ENCODE measurements at places on chromosomes 7 and 10.

DNA sequence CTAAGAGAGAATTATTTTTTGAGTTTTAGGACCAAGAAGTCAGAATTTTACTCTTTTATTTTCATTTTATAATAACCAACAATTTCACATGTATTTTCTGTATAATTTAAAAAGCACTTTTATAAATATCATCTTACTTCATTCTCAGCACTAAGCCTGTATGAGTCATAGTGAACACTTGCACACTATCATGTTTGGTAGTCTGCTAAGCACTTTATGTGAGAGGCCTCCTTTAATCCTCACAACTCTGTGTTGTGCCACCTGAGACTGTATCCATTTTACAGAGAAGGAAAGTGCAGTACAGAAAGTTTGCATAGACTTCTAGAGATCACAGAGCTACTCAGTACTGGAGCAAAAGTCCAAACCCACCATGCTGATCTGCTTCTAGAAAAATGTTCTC lies 939.6 kb downstream of the NRG3 start:
- DNase-seq, result no peak

DNA sequence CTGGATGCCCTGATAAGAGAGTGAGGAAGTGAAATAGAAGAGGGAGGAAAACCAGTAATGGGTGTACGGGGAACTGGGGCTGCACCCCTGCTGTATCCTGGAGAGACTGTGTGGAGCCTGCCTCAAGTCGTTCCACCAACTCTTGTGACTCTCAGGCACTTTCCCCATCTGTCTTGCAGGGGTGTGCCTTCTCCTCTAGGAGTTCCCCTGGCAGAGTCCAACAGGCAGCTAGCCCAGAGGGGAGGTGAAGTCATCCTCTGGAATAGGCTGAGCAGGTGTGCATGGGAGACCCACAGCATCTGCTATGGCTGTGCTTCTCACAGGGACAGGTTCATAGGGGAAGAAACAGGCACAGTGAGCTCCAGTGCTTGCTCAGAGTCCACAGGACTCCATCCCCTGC lies 46.8 kb downstream of the WIPF3 start:
- DNase-seq, result no peak

DNA sequence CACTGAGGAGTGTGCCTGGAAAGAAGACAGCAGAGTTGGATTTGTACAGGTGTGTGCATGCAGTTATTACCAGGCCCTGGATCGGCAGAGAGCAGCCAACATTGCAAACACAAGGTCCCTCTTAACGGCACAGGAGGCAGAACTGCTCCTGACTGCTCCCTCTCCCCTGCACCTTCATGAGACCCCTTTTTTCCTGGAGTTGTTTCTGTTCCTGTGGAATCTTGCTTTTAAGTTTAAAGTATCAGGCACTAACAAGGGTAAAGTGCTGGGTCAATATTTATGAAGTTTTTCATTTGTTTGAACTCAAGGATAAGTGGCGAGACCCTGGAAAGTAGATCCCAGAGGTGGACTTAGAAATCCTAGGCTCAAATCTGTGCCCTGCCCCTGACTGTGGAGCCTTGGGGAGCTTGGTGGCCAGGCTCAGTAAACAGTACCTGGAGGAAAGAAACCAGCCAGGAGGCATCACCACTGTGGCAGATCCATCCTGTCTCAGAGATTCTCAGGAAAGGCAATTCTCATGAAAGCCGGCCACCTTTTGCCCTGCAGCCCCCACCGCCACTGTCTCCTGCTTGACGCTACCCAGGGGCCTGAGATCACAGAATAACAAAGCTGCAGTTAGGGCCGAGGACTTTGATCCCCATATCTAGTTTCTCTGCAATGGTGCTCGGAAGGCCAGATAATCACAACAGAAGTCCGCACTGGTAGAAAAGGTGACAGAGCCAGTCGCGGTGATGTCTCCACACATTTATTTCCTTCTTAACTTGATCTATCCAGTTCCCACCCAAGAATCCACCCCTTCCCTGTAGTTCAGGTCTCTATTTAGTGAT lies 36.7 kb downstream of the DDC start:
- no peak for DNase-seq

DNA sequence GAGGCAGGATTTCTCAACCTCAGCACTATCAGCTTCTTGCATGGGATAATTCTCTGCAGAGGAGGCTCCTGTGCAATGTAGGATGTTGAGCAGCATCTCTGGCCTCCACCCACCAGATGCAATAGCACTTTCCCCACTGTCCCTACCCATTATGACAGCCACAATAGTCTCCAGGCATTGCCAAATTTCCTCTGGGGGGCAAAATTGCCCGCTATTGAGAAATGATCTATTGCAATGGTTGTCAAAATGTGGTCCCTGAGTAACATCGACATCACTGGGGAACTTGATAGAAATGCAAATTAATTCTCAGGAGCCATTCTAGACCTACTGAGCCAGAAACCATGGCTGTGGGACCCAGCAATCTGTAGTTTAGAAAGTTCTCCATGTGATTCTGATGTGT lies 7.0 kb downstream of the KCNK18 start:
- no peak for DNase-seq

- no peak for DNase-seq
Measured at GRCh38 chr10:11579885-11580284, 31.6 kb downstream of the USP6NL start.

- no peak for DNase-seq
Measured at GRCh38 chr7:98323597-98324322, 42.3 kb downstream of the BRI3 start.

- DNase-seq, result no peak
Measured at GRCh38 chr10:29237786-29238185, 51.1 kb upstream of the LYZL1 start.

- no peak for DNase-seq
Measured at GRCh38 chr10:6181249-6181648, 21.5 kb upstream of the PFKFB3 start.

DNA sequence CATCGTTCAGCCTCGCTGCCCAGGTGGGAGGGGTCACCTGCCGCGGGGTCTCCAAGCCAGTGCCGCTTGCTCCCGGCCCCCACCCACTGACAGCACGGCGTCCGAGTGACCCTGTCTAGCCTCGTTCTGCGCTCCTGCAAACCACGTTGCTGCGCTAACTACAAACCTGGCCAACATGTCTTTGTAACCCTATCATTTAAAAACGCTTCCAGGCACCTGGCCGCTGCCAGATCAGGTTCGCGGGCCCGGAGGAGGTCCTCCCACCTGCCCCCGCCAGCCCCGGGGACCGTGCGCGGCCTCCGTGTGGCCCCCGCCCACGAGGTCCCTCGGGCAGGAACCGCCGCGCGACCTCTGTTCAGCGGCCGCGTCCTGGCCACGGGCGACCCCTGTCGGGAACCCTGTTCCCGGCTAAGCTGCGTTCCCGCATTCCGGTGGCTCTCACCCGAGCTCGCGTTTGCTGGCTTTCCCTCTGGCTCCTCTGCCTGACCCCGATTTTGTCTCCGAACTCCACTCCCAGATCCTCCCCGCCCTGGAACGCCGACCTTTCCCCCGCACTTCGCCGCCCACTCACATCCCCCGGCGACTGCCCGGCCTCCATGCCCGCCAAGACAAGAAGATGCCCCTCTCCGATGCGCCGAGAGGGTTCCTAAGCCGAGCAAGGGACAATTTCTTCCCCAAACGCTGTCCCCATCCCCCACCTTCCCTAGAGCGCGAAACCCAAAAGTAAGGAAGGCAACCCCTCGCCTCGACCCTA lies 2.4 kb downstream of the SFMBT2 start:
- DNase-seq, result peak; percentile 73

GRCh38 chr7:114979388-114979787 lies 57.5 kb downstream of the MDFIC start:
- no peak for DNase-seq

GRCh38 chr7:676972-677385 lies 49.5 kb upstream of the DNAAF5 start:
- DNase-seq, result no peak

- DNase-seq, result no peak
Measured at GRCh38 chr10:100303724-100304319, 17.3 kb upstream of the BLOC1S2 start.

DNA sequence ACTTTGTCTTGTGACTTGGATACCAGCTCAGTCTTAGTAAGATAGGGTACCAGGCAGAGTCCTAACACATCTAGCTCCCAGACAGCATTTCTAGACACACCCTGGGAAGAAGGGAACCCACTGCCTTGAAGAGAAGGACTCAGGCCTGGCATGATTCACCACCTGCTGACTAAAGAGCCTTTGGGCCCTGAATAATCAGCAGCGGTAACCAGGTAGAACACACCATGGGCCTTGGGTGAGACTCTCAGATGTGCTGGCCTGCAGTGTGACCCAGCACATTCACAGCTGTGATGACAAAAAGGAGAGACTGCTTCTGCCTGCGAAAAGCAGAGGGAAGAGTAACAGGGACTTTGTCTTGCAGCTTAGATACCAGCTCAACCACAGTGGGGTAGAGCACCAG lies 10.4 kb upstream of the TNKS2 start:
- DNase-seq, result no peak

- no peak for DNase-seq
Measured at GRCh38 chr10:65675236-65675635, 1250.6 kb upstream of the LRRTM3 start.

GRCh38 chr10:59006511-59007306 lies 169.7 kb upstream of the PHYHIPL start:
- no peak for DNase-seq

DNA sequence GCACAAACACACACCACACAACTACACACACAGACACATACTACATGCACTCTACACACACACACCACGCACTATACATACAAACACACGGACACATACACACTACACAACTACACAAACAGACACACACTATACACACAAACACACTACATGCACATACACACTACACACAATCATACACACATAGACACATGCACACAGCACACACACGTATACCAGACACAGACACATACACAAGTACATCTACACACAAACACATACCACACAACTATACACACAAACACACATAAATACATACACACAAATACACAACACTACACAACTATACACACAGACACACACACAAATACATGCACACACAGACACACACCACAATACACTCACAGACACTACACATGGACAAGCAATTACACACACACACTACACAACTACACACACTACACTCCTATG lies 4.6 kb downstream of the GPR15LG start:
- no peak for DNase-seq

GRCh38 chr7:12174931-12175330 lies 36.2 kb upstream of the TMEM106B start:
- no peak for DNase-seq

- DNase-seq, result no peak
Measured at GRCh38 chr10:58210160-58210559, 57.5 kb downstream of the IPMK start.

DNA sequence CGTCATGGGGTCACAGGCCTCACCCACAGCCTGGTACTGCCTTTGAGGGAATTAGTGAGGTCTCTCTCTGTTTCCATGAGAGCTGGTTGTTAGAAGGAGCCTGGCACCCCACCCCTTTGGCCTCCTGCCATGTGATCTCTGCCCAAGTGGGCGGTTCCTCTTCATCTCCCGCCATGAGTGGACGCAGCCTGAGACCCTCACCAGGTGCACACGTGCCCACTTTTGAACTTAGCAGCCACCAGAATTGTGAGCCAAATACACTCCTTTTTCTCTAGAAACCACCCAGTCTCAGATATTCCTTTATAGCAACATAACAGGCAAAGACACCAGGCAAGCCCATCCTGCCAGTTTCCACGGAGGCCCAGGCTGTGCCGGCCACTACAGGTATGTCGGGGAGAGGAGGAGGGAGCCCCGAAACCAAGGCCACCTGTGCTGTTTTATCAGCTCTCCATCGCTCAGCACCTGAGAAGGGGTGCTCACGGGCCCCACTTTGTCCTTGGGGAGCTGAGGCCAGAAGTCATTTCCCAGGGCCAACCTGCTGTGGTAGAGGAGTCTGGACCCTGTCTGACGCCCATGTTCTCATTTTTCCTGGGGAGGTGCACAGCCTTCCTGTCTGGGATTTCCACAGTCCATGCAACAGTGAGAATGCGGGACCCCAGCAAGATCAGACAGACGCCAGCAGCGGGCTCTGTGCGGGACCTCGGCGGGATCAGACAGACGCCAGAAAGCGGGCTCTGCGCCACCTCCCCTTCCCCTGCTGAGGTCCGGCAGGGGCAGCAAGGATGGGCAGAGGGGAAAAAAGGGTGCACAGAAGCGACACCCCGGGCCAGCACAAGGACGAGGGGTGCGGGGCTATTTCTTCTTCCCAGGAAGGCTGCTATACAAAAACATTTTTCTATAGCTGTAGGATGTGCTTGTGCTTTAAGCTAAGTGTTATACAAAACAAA lies 220.5 kb downstream of the ELFN1 start:
- DNase-seq, result no peak

DNA sequence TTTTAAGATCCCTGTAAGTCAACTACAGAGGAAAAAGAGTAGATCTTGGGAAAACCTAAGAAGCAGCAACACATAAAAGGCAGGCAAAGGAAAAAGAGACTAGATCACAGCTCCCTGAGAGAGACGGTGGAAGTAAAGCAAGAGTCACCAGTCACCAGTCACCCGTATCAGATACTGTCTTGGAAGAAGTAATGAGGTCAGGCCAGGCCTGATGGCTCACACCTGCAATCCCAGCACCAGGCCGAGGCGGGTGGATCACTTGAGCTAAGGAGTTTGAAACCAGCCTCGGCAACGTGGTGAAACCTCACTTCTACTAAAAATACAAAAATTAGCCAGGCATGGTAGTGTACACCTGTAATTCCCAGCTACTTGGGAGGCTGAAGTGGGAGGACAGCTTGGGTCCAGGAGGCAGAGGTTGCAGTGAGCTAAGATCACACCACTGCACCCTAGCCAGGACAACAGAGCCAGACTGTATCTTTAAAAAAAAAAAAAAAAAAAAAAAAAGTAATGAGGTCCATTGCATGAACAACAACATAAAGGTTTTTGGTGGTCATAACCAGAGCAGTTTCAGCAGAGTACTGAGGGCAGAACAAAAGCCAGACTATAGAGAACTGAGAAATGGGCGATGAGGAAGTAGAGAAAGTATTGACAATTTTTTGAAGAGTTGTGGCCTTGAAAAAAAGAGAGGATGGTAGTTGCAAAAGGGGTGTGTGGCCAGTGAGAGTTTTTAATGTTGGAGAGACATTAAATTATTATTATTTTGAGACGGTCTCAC lies 16.9 kb downstream of the ZNF713 start:
- no peak for DNase-seq

- no peak for DNase-seq
Measured at GRCh38 chr10:119377958-119378736, 164.4 kb downstream of the RGS10 start.

- DNase-seq, result no peak
Measured at GRCh38 chr10:70902661-70903261, 14.4 kb upstream of the PCBD1 start.

DNA sequence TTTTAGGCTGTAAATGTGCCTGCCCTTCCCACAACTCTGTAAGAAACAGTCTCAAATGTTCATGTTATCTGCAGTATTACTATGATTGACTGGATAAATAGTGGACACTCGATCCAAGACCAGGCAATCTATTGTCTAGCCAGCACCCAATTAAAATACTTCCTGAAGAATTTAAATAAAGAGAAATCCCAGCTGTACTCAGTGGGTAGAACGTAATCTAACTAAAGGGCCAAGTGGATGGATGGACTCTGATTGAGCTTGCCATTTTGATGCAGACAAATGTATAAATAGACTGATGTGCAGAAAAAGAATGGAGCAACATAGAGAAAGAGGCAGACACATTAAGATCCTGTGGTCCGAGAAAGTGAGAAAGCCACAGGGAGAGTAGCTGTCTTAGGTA lies 158.0 kb downstream of the IPMK start:
- no peak for DNase-seq

Data from CD8-positive, alpha-beta T cell (primary cell).